Epithelial cell of prostate (primary cell): ENCODE measurements at places on chromosomes 3 and 15.

DNA sequence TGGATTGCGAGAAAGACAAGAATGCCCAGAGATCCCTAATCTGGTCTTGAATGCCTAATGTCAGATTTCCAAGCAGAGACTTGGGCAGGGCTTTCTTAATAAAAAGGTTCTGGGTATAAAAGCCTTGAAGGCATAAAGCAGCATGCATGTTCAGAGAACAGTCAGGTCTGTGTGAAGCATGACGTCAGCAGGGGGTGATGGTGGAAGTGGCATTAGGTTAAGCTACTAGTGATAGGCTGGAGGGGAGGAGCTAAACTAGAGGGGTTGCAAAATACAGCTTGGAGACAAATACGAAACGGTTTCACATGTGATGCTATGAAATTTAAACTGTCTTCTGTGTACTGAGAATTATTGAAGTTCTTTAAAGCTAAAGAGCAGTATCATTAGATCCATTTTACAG lies 125.6 kb downstream of the VPS8 start:
- no peak for DNase-seq

- DNase-seq: peak; percentile 88
Observed at GRCh38 chr3:4741404-4742307, 237.6 kb upstream of the BHLHE40 start.

GRCh38 chr15:50053055-50053856 lies 65.8 kb downstream of the ATP8B4 start:
- no peak for DNase-seq

- DNase-seq: no peak
Observed at GRCh38 chr3:180828001-180828720, 84.3 kb upstream of the FXR1 start.

DNA sequence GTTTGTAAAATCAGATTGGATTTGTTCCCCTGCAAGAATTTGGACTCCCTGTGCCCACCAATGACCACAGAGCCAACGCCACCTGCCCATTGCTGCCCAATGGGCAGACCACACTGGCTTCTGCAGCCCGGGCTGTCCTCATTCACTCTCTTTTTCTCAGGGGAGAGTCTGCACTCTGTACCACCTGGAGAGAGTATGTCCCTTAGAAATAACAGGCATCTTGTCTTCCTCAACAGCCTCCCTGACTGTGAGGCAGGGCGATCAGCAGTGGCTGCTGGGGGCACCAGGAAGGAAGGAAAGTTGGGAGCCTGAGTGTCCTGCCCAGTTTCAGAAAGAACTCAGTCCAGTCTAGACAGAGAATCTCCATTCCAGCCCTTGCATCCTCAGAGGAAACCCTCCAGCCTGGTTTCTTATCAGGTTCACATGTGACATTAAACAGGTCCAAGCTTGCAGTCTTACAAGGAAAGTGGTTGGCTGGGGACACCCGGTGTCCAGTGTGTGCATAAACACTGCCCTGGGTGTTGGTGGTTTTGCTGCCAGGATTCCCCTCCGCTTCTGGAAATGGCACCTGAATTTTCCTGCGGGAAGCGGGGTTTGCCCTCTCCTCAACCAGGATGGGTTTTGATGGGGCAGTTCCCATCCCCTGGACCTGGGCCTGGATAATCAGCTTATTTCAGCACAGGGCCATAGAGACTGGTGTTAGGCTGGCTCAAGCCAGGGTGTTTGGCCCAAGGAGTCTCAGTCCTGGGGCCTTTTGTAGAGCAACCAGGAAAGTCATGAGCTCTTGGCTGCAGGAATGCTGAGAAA lies 37.2 kb downstream of the SSUH2 start:
- peak; percentile 45 for DNase-seq

GRCh38 chr3:161101609-161102008 lies 3.5 kb downstream of the B3GALNT1 start:
- DNase-seq: no peak

- DNase-seq: no peak
Observed at GRCh38 chr3:43727930-43728329, 37.2 kb downstream of the ABHD5 start.
